Pulmonary artery endothelial cell (primary cell): ENCODE measurements at places on chromosomes 5 and 9.

GRCh38 chr5:40570408-40571129, 109.1 kb upstream of the PTGER4 start:
- DNase-seq, result peak; percentile 50

GRCh38 chr5:12636209-12636608, 732.0 kb upstream of the CTNND2 start:
- DNase-seq, result no peak

DNA sequence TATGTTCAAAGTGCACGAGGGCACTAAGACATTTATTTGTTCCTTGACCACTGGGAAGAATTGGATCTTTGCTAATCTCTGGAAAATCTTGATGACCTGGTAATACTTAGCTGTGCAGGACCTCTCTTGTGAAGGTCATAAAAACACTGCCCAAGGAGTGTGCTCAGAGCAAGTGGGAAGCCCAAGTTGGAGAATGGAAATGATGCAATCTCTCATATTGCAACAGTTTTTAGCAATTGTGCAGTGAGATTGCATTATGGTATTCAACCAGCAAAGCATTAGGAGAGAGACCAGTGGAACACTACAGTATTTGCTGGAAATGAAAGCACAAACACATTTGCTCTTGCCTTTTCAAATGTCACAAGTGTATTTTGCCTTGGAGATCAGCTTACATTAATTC, 34.5 kb downstream of the TXNDC8 start:
- DNase-seq, result no peak

- DNase-seq, result peak; percentile 75
Measured at GRCh38 chr5:83632874-83633273, 87.8 kb downstream of the HAPLN1 start.

- no peak for DNase-seq
Measured at GRCh38 chr9:129886226-129887174, 51.2 kb downstream of the USP20 start.

DNA sequence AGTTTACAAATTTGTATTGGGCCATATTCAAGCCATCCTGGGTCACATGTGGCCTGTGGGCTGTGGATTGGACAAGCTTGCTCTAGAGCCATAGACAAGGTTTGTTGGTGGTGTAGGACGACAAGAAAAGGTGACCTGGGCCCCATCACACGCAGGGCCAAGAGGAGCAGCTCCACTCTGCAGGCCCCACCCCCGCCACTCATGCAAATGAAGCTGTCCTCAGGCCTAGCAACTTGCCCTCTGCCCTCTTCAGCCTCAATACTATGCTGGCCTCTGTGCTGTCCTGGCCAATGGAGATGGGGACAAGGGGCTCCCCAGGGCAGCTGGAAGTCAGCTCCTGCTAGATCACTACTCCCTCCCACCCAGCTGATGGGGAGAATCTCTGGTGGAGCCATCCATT, 55.2 kb upstream of the TMEM252 start:
- no peak for DNase-seq

DNA sequence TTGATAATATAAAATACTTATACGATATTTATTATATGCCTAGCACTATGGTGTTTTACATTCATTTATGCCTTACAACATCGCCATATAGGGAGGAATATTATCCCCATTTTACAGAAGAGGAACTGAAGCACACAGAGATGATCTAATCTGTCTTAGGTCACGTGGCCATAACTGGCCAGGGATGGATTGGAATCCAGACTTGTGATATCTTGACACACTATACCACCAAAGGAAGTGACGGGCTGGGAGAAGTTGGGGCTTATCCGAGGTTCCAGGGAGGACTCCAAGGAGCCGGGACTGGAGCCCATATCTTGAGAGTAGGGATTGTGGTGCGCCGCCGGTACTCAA, 129.8 kb downstream of the TMEM174 start:
- no peak for DNase-seq

DNA sequence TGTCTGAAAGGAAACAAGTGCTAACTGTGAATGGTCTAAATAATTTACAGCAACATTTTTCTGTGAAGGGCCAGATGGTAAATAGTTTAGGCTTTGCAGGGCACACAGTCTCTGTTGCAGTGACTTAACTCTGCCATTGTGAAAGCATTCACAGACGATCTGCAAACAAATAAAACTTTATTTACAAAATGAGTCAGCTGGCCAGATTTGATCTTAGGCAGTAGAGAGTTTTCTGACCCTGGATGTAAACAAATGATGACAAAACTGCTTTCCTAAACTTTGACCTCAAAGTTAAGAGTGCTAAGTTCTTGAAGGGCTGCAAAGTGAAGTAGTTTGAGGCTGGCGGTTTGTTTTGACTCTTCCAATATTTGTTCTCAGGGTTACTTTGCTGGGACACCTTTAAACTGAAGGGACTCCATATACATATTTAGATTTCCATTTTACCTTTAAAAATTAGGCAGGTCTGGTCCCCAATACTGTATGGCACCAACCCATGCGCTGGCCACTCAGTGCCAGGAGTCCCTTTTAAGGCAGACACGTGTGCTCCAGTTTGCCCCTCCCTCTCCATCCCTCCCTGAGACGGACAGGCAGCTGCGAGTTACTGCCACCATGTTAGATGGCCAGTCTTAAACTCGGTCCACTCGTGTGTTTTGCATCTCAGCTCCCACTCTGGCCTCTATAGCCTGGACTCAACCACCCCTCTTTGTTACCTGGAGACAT, 4.0 kb upstream of the ADAMTS16 start:
- no peak for DNase-seq

DNA sequence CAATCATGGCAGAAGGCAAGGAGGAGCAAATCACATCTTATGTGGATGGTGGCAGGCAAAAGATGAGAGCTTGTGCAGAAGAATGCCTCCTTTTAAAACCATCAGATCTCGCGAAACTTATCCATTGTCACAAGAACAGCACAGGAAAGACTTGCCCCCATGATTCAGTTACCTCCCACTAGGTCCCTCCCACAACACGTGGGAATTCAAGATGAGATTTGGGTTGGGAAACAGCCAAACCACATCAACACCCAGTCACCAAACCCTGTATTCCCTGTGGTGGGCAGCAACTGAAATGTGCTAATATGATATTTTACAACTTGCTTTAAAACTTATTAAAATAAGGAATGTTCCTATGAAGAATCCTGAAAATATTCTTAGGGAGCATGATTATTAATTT, 54.2 kb downstream of the RASGRF2 start:
- DNase-seq, result no peak

DNA sequence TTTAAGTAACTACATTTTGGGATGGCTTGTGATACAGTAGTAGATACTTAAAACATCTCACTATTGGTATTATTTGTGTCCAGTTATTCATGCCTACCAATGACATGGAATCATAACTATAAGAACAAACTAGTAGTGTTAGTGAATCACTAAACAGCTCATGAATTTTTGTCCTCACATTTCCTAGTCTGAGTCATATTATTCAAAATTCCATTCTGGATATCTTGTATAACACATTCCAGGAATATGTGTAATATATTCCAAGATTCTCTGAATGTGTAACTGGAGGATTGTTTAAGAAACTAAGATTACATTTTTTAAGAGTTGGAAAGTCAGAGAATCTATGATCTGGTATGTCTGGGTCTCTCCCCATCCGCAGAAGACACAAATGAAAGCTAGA, 565.3 kb upstream of the ZNF608 start:
- DNase-seq, result peak; percentile 70

DNA sequence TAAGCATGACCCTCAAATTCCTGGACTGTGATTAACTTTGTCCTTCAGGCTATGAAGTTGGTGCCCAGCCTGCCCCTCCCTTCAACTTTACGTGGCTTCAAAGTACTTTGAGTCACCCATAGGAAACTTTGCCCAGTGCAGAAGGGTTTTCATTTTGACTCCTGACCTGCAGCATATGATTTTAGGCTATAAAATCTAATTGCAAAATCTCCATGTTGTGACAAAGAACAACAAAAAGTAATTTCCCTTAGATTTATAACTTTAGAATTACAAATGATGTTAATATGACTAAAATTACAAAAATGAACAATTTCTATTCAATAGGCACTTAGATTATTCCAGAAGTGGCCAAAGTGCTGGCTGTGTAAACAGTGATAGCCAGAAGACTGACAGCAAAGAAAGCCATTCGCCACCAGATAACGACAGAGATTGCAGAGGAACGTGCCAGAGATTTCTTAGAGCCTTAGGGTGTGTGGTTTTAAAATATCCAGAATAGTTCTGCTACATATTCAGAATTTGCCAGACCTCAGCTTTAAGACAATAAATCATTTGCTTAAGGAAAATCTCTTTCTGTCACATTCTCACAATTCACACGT, 197.4 kb downstream of the SEMA5A start:
- no peak for DNase-seq

DNA sequence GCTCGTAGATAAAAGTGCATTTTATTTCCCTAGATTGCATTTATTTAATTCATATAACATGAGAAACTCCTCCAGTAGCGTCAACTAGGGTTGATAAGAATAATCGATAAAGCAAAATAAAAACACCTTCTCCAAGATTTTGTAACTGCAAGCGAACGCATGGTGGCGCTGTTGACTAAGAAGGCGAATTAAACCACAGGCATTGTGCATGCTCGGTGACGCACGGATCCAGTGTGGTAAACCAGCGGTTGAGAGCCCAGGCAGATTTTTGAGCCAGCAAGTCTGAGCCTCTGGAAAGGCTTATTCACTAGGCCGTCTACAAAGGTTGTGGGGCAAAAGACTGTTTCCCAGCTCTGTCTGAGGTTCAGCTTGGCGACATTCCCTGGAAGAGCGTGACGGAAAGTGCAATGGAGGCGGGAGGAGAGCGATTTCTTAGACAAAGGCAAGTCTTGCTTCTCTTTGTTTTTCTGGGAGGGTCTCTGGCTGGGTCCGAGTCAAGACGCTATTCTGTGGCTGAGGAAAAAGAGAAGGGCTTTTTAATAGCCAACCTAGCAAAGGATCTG, at the start of gene PCDHB3:
Gene PCDHB3, plus strand, starts transcription at position 231 of the 563 bp plus-strand sequence. Its CDS starts 177 bp downstream, at position 408.
- DNase-seq, result no peak

DNA sequence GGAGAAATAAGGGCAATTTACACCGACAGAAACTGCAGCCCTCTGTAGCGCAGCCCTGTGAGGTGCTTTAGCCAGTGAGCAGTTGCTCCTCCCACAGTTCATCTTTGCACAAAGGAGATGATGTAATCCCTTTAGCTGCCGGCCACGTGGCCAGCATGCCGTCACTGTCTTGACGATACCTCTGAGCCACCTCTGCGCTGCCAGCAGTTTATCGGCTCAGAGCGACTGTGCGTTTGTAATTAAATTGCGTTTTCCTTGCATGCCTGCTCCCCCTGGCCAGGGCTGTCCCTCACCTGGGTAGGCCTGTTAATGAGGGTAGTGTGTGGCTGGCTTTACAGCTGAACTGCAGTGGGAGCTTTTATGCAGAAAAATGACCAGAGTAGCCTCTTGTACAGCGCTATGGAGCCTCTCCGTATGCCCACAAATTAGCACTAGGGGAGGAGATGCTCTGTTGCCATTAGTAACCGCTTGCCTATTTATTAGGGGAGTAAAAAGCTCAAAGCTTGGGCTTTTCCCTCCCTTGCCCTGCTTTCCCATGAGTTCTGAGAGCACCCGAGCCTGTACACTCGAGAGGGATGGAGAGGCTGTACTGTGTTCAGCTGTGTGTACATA, 107.0 kb downstream of the TRIO start:
- no peak for DNase-seq

- DNase-seq, result no peak
Measured at GRCh38 chr9:35856206-35856605, 14.0 kb downstream of the OR13J1 start.

- no peak for DNase-seq
Measured at GRCh38 chr5:79973511-79973910, 17.6 kb downstream of the MTX3 start.

DNA sequence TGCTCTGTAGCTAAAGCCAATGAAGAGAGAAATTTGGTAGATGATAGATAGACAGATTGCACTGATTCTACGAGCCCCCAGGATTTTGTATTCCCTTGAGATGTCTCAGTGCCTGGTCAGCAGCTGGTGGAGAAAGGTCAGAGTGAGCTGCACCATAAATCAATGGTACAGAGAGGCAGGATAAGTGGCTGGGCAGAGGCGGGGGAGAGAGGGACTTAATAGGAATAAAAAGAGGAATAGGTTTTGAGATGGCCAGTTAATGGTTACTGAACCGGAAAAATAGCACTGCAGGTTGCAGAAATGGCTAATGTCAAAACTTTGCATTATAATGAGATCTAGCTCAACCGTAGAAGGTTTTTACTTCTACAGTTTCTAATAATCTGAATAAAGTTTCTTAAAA, 47.9 kb upstream of the SLC12A2 start:
- DNase-seq, result no peak

DNA sequence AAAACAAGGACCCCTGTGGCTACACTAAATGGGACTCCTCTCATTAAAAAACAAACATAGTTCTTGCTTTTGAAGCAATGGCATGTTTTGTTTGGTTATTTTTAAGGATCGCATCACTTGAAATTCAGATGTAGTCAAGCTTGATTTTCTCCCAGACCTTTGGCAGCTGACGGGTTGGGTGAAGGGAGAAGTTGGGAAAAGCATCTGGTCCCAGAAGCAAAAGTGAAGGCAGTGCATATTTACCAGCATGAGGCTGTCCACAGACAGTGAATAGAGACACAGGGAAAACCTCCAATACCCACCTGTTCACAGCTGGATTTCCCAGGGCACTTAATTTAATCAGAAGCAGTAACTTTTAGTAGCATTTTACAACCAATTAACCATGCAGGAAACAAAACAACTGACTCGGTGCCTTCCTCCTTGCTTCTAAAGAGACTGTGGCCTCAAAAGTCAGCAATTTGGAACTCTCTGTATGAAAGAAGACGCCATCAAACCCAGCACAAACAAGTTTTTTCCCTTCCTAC, 245.4 kb downstream of the EBF1 start:
- DNase-seq, result no peak

DNA sequence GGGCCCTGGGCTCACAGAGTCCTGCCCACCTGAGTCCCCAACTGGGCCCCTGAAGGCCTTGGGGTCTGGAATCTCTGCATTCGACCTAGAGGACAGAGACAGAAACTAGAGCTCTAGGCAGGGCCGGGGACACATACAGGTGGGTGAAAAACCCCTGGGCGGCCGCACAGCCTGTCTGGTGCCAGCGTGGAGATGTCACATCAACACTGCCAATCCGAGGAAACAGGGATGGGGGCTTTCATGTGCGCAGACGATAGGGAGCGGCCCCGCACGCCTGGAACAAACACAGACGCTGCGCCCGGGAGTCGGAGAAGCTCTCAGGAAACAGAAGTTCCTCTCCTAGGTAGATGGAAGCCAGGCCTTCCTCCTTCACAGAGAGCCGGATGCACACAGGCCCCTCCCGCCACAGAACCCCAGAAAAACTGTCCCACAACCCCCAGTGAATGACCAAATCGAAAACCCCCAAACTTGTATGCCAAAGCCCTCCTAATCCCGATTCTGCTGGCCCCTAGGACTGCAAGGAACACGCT, 1.8 kb downstream of the GRM6 start:
- DNase-seq, result no peak
